ENCODE measurements at places on chromosomes 5 and 9.

- DNase-seq = no peak
Measured at GRCh38 chr9:103242025-103242424, 246.9 kb downstream of the CYLC2 start.

- DNase-seq = peak; percentile 57
Measured at GRCh38 chr5:80998590-80998979, 38.4 kb downstream of the RASGRF2 start.

GRCh38 chr5:151720215-151720614, 33.5 kb upstream of the SPARC start:
- DNase-seq = no peak

DNA sequence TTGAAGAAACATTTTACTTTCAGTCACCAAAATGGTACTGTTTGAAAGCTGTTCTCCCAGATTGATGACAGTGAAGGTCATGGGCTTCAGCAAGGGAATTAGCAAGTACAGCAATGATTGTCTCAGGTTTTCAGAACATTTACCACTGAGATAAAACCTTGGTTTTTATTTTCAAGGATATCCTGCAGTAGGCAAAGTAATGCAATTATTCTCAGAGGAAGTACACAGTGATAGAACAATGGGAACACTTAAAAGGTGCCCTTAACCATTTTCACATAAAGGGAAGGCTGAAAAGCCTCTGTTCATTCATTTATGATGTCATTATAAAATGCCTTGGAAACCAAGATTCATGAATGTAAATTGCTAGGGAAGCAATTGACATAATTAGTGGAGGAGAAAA, 471.8 kb upstream of the ACO1 start:
- no peak for DNase-seq

DNA sequence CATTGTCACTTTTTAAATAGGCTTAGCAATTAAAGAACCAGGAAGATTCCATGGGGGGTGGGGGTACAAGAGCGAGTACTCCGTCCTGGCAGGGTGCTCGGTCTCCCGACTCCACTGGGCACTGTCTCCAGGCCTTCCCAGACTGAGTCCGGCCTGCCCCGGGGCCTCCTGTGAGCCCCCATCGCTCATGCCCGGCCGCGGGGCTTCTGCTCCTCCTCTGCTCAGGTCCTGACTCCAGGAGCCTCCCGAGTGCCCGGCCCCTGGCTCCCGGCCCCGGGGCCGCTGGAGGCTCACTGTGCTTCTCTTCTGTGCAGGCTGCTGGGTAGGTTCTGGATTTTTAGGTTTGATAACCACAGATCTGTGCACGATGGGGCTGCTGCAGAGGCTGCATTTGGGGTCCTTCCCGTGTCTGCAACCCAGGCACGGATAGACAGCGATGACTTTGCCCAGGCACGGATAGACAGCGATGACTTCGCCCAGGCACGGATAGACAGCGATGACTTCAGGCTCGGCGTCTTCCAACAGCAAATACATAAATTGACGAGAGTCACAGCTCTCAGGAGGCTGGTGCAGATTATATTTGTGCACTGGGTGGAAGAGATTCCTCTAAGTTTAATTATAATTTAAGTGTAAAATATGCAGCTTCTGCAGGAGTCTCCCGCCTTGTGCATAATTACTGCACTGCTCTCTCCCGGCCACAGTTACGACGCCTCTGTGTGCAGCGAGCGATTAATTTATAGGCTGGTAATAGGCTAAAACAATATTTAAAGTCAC, 74.8 kb upstream of the RXRA start:
- no peak for DNase-seq

DNA sequence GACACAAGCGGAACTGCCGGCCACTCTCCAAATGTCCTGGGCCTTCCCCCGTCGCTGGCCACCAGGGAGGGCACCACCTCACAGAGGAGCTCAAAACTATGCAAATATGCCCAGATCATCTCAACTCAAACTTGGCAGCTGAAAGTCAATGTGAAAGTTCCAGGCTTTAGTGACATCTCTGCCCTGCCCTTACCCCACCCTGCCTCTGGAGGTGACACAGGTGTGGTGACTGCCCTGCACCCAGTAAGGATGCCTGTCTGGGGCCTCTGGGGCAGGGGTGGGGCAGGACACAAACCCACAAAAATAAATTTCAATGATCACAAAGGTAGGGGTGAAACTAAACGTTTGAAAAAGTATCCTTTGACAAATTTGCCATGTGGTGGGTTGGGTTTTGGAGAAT, 213.4 kb downstream of the HSPA4 start:
- no peak for DNase-seq

DNA sequence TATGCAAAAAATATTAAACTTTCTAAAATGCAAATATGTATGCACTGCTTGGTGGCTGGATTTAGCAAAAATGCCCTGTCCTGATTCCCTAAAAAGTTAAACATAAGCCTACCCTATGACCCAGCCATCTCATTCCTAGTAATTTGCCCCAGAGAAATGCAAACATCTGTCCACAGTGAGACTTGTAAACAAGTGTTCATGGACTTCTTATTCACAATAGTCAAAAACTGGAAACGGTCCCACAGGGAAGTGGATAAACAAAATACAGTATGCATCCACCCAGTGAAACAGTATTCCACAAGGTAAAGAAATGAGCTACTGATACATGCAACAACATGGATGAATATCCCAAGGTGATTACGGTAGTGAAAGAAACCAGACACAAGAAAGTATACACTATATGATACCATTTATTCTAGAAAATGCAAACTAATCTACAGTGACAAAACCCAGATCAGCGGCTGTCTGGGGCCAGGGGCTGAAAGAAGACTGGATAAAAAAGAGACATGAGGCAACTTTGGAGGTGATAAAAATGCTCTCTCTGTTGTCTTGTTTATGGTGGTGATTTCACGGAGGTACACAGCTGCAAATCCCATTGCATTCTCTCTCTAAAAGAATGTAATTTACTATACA, 277.3 kb downstream of the GLIS3 start:
- DNase-seq = no peak

GRCh38 chr5:139712412-139712811, 64.3 kb downstream of the CXXC5 start:
- DNase-seq = no peak

DNA sequence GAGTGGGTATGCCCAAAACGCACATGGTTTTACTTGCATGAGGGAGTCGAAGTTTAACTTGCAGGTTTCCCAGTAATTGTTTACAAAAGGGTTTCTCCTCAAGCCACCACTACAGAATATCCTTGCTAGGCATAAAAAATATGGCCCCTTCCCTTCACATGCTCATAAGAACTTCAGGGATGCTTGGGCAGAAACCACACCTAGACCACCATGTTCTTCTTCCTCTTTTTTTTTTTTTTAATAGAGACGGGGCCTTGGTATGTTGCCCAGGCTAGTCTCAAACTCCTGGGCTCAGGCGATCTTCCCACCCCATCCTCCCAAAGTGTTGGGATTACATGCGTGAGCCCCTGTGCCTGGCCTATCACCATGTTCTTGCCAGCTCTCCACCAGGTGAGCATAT, 18.6 kb upstream of the PLIN2 start:
- no peak for DNase-seq

DNA sequence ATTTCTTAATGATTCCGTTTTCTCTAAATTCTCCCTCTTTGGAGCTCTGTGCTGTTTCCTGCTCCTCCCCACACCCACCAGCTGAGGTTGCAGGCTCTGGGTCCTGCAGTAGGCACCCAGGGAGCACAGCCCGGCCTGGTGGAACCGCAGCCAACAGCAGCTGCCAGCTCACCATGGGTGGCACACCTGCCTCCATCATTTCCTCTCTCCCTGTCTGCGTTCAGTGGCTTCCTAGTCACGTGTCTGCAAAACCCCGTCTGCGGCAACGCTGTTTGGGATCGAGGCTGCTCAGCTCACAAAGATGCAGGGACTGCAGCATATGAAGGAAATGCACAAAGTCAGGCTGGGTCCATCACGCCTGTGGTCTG, 367.8 kb downstream of the IRX2 start:
- DNase-seq = no peak

Data from activated CD4-positive, alpha-beta T cell treated with anti-CD3 and anti-CD28 coated beads for 4 hours (primary cell).